ENCODE measurements at places on chromosomes 1 and 21.
A peak's percentile ranks its signal among the peaks of the same experiment; 100 is the strongest.

- no peak for DNase-seq
Measured at GRCh38 chr21:41597811-41598231, 89.9 kb upstream of the TMPRSS2 start.

GRCh38 chr1:63317817-63318152, 4.6 kb upstream of the FOXD3 start:
- no peak for DNase-seq

GRCh38 chr1:91511386-91511785, 10.7 kb downstream of the CDC7 start:
- DNase-seq, result no peak

DNA sequence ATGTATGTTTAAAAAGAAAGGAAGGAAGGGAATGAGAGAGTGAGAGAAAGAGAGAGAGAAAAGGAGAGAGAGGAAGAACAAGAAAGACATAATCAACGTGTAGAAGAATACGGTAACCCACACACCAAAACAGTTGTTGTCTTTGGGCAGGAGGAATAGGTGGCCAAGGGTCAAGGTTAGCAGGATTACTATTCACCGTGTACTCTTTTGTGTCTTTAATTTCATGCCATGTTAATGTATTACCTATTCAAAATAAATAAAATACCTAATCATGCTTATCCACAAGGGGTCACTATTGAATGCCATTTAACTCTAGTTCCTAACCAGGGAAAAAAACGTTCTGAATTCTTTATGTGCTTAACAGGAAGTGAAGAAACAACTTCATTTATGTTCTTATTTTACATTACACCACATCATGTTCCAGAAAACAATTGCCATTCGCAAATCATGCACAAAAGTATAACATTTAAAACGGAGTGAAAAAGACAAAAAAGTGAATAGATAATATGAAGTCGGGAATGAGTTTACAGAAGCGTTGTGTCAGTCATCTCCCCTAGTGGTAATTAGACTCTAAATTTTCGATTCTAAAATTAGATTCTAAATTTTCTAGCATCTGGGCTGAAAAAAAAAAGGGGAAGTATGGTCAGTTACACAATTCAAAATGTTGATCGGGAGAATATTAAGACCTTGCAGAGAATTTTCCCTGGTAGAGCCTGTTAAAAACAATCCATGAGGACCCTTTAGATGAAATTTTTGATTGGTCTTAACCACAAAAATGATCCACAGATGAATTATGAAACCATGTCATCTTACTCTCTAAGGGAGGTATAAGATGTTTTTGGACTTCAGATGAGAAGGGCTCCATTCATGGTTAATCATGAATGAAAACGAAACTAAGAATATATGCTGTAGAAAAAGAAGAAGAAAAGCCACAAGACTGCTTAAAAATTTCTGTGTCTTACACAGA, 700 bp upstream of the KMO start:
- peak; percentile 28 for DNase-seq

- no peak for DNase-seq
Measured at GRCh38 chr1:31467005-31467674, 54.1 kb downstream of the SERINC2 start.

DNA sequence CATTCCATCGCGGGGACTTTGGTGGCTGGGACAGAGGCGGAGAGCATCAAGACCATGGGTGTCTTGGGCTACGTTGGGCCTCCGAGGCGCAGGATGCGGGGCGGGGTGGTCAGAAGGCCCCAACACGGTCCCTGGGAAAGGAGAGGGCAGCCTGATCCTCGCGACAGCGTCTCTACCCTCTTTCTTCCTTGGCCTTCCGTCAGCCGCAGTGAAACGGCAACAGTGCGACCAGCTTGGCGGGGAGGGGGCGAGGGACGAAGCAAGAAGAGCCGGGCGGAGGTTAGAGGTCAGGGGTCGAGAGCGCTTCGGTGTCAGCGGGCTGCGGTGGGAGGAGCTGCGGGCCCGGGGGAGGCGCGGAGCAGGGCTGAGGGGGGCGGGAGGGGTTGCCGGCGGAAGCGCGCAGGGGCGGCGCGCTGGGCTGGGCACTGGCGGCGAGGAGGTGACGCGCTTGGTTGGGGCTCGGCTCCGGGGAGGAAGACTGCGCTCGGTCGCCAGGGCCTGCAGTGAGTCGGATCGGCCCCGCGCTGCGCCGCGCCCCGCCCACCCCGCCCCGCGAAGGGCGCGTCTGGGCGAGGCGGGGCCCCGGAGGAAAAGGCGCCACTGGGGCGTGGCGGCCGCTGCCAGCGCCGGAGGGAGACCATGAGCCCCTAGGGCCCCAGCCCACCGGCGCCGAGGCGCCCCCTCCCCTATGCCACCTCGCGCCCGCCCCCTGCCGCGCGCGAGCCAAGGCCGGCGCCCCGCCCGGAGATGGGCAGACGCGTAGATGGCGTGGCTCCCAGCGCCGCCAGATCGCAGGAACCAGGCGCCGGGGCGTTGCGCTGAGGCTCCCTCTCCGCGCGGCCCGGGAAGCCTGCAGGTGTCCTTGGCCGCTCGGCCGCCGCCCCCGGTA, at the start of gene KCNC4:
Gene KCNC4, plus strand, starts transcription at position 600 of the 889 bp plus-strand sequence. CDS start 1,186 bp downstream, outside the sequence.
- DNase-seq, result peak; percentile 29
